ENCODE measurements at places on chromosomes 16 and 17.

DNA sequence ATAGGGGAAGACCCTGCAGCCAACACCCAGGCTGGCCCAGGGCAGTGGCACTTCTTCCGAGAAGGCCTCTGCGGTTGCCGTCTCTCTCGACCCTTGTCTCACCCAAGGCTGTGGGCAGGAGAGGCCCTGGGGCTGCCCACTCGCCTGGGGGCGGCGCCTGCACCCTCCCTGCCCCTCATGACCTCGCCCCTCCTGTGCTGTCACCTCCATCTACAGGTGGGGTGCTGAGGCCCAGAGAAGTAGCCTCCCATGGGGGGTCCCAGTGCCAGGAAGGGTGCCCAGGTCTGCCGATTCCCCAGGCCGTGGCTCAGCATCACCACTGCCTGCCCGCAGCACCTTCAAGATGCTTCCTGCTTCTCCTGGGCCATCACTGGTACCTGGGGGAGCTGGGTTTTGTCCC lies 992 bp downstream of the NLRC3 start:
- DNase-seq = no peak

DNA sequence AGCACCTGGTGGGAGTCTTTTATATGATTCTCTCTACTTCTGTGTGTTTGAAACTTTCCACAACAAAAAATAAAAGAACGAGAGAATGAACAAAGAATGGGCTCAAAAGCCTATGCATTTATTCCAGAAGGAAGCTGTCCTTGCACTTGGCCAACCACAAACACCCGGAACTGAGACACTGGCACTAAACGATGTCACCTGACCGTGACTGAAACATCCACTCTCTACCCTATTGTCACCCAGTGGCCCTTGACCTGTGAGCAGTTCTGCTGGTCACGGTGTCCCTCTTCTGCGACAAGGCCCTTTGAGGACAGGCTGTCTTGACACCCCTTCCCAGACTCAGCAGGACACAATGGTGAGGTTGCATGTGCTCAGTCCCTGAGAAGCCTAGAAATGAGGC lies 56.6 kb downstream of the TEKT5 start:
- no peak for DNase-seq

- no peak for DNase-seq
Measured at GRCh38 chr16:12614662-12615278, 188.9 kb downstream of the CPPED1 start.

DNA sequence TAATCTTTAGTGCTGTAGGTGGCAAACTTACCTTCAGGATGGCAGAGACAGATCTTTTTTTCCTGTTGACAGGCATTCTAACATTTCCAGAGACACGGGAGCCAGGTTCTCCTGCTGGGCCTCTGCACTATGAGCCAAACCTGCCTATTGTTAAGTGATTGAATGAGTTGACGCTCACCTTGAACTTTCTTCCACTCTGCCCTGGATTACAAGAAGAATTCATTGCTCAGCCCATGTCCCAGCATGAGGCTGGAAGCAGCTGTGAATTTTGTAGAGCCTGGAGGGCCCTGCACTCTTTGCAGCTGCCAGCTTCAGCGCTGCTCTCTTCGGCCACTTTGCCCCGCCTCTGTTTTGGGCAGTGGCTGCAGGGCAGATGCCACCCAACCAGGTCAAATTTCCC lies 9.4 kb upstream of the SLC7A5 start:
- no peak for DNase-seq

- no peak for DNase-seq
Measured at GRCh38 chr17:81564778-81565177, 12.6 kb upstream of the FAAP100 start.

GRCh38 chr16:1991135-1991551 lies 1.4 kb downstream of the SYNGR3 start:
- DNase-seq = no peak

DNA sequence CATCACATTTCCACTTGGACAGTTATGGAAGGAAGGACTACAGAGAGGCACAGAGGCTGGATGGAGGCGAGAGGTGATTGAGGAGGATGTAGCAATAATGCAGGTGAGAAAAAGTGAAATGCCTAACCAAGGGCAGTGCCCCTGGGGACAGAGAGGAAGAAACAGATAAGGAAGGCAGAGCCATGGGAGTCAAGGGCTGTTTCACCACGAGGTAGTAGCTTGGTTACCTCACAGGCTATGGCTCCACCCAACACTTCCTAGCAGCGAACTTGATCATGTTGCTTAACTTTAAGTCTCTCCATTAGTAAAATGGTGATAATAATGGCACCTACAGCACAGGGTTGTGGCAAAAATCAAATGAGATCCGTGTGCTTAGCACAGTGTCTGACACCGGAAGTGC lies 83.9 kb downstream of the YPEL2 start:
- no peak for DNase-seq

DNA sequence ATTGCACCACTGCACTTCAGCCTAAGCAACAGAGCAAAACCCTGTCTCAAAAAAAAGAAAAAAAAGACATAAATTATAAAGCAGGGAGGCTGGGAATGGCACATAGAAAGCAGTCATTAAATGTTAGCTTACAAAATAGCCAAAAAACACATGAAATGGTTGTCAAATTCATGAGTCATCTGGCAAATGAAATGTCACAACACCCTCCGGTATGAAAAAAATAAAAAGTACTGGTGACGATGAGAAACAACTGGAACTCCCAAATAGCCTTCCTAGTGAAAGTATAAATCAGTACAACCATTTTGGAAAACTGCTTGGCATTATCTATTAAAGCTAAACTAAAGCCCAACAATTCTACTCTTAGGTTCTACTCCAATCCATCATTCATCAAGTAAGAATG lies 3.5 kb upstream of the KATNB1 start:
- DNase-seq = peak; percentile 38

GRCh38 chr17:74194682-74195081 lies 8.8 kb upstream of the RPL38 start:
- no peak for DNase-seq

- DNase-seq = peak; percentile 82
Measured at GRCh38 chr17:32141258-32141657, 1.0 kb upstream of the RHOT1 start.

DNA sequence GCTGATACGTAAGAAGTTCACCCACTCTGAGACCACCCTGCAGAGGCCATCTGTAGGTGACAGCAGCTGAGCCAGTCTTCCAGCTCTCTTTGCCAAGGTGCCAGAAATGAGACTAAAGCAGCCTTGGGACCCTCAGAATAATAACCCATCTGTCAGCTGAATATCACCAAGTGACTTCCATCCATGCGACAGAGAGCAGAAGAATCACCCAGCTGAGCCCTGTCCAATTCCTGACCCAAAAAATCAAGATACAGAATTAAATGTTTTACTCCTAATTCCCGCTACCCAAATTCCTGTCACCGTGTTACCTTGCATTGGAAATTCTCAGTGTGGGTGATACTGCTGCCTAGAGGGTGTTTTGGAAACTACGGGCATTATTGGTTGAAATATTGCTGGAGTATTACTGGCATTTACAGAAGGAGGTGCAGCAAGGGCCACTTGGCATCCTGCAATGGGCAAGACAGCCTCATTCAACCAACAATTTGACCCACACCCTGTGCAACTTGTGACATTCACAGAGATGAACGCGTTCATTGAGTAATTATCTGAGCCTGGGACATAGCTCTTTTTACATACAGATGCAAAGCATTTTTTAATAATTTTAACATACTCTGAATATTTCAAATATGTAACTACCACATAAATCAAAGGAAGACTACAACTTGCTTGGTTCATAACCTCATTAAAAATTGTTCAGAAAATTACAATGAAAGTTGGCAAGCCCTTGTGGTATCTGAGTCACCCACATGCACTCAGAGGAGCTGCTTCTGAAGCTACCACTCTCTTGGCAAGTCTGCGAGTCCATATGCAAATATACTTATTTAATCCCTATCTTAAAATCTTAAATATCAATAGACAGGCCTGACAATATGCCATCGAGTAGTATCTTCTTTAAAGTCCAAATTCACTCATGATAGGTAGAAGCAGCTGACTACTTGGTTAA lies 126.6 kb downstream of the C16orf95 start:
- DNase-seq = peak; percentile 41

DNA sequence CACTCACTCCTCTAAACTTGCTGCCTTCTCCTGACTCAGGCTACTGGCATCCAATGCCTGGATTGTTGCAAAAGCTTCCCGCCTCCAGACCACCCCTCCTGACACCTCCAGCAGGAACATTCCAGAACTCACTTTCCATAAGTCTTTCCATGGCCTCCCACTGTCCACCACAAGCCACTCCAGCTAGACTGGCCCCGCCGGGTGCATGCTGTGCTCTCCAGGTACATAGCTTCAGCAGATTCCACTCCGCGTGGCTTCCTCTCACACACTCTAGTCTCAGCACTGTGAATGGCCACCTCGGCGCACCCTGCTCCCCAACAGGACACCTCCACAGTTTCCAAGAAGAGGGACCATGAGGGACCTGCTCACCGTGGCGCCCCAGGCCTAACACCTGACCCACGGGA lies 25.9 kb upstream of the FAAP100 start:
- peak; percentile 56 for DNase-seq

GRCh38 chr16:84648595-84649510 lies 542 bp downstream of the KLHL36 start:
- DNase-seq = peak; percentile 31

- no peak for DNase-seq
Measured at GRCh38 chr17:60902399-60902798, 224.7 kb downstream of the BCAS3 start.

DNA sequence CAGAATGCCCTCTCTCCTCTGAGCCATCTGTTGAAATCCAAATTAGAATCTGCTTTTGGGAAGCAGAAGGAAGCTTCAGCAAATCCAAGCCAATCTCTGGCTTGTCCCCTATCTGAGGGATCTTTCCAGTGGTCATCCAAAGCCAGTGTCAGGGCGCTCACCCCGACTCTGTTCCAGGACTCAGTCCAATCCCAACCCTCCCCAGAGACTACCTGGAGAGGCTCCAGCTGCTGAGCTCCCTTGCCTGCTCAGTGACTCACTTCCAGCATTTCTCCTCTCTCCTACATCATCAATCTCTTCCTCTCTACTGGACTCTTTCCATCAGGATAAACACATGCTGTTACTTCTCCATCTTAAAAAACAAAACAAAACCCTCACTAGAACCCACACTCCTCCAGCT lies 2.4 kb downstream of the MATCAP1 start:
- DNase-seq = peak; percentile 77

GRCh38 chr17:2929881-2930533 lies 133.4 kb downstream of the OR1D5 start:
- peak; percentile 26 for DNase-seq

DNA sequence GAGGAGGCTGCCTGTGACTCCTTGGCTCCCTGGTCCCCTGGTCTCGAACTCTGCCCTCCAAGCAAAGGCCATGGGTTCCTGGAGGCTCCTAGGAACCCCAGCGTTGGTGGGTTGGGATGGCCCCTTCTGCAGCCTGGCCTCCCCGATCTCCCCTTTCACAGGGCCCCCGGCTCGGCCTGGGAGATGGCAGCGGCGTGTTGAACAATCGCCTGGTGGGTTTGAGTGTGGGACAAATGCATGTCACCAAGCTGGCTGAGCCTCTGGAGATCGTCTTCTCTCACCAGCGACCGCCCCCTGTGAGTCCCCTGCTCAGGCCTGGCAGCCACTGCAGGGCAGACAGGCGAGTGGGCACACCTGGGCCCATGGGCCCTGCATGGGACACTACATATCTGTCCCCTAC lies 10.9 kb downstream of the ADGRG3 start:
- DNase-seq = no peak

DNA sequence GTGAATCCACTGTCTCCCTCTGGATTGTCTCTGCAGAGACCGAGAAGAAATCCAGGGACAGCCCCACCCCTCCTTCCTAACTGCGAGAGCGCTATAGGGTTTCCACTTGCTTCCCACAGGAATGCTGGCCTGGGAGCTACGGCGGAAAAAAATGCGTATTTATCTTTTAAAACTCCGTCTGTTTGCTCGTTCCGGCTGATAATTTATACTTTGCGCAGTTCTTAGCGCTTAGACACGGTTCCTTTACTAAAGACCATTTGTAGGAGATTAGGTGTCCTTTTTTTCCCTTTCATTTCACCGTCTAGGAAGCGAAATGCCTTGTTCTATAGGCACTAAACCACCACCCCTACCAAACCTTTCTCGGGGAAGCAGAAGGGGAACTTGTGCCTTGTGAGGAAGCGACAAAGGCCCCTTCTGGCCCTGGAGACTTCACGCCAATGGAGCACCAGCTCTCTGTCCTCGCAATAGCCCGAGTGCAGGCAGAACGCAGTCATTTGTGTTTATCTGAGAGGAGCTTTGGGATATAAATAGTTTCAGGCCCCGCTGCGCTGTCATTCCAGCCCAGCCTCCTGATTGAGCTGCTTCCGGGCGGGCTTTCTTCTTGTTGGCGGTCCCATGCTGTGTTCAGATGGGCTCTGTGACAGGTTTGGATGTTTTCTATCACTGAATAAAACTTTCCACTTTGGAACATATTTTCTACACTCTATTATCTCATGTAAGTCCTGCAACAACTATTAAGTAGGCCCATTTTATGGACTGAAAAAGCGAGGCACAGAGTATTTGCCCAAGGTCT lies 791 bp upstream of the SUPT4H1 start:
- DNase-seq = peak; percentile 63

DNA sequence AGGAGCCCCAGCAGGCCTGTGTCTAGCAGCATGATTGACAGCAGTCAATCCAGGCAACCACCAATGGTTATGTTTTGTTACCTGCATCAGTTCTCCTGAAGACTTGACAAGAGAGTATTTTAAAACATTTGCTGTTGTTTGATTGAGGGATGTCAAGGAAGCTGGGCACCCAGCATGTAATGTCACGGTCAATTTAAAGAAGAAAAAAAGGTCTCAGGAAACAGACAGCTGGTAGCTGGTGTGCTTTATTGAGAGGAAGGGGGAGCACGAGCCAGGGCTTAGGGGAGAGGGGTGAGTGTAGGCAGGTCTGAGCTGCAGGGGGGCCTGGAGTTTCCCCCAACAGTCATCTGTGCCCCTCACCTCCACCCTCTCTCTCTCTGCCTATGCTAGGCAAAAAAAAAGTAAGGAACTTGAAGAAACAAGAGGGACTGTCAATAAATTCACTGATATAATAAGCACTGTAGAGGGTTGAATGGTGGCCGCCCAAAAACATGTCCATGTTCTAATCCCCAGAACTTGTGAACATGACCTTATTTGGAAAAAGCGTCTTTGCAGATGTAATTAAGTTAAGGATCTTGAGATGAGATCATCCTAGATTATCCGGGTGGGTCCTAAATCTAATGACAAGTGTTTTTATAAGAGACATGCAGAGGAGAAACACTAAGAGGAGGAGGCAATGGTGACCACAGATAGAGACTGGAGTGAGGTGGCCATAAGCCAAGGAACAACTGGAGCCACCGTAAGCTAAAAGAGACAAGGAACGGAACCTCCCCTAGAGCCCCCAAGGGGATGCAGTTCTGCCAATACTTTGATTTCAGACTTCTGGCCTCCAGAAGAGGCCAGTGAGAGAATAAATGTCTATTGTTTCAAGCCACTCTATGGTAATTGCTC lies 14.5 kb downstream of the TSPOAP1 start:
- DNase-seq = no peak

DNA sequence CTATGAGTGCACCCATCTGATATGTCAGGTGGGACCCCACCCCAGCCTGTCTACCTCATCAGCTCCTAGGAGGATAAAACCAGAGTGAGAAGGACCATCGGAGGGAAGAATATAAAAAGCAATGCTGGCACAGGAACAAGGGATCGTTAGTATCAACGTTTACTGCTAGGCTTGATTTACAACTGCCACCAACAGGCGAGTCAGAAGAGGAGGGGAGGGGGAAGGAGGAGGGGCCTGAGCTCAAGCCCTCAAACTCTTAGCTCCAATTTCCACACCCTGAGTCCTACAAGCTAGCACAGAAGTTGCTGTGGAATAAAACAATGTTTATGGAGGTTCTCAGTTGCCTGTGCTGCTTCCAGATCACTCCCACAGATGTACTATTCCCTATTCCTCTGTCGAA lies 234.5 kb downstream of the C16orf78 start:
- DNase-seq = no peak
